ENCODE measurements at places on chromosomes 1 and 21.

- peak; percentile 57 for DNase-seq
Observed at GRCh38 chr1:99685516-99686180, 39.7 kb downstream of the PALMD start.

DNA sequence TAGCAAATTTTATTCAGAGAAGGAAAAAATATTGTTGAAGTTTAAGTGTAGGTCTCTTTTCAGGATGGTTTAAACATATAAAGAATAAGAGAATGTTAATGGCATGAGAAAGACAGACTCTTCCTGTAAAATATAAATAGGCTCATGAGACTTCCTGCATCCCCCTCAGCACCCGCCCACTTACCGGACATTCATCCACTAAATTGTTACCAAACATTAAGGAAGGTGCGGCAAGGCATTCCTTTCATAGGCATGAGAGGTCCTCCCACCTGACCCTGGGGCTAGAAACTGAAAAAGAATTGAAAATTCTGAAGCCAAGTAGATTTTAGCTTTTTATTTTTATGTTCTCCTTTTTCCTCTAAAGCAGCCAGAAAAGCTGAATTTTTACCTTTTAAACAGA lies 10.6 kb upstream of the USP1 start:
- DNase-seq, result no peak

- no peak for DNase-seq
Observed at GRCh38 chr1:36408479-36408878, 10.8 kb upstream of the LSM10 start.

DNA sequence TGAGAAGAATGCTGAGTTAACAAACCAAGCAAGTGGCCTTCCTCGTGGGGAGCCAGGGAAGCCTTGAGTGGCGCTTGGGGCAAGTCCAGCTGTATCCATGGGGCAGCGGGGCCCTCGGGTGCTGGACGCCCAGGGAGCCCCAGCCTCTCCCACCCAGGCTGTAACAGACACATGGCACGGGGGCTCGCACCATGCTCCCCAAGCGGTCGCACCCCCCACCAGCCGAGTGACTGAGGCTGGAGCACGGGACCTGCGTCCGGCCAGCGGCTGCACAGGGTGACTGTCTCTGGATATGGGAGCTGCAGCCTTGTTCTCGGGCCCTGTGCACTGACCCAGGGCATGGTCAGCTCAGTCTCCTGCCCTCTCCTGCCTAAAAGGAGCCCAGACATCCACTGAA lies 53.9 kb upstream of the ACTRT2 start:
- DNase-seq, result peak; percentile 81

- DNase-seq, result no peak
Observed at GRCh38 chr1:12540580-12541273, 77.3 kb downstream of the DHRS3 start.

GRCh38 chr1:234886081-234886984 lies 242.3 kb downstream of the TOMM20 start:
- DNase-seq, result no peak

- peak; percentile 76 for DNase-seq
Observed at GRCh38 chr1:6602669-6603237, at the start of gene KLHL21. Gene KLHL21, minus strand, starts transcription at chr1:6602869. Its CDS starts 52 bp downstream, at chr1:6602817.

DNA sequence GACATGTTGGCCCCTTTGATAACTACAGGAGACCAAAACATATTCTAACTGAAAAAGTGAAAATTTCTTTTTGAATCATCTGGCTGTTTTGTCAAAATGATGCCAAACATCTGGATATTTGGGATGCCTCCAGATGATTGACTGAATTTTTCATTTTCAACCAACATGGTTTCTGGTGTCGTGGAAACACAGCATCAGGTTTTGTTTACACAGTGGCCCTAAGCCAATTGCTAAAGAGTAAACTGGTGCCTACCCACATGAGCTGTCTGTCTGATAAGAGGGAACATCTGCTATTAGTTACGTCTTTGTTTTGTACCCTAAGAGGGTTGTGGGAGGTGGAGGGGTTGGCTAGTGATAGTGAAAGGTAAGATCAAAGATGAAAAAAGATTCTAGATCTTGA lies 204.8 kb downstream of the KCNK2 start:
- DNase-seq, result no peak

- no peak for DNase-seq
Observed at GRCh38 chr1:210631399-210631798, 302.7 kb downstream of the HHAT start.

- no peak for DNase-seq
Observed at GRCh38 chr1:42680055-42680454, 2.2 kb upstream of the YBX1 start.

DNA sequence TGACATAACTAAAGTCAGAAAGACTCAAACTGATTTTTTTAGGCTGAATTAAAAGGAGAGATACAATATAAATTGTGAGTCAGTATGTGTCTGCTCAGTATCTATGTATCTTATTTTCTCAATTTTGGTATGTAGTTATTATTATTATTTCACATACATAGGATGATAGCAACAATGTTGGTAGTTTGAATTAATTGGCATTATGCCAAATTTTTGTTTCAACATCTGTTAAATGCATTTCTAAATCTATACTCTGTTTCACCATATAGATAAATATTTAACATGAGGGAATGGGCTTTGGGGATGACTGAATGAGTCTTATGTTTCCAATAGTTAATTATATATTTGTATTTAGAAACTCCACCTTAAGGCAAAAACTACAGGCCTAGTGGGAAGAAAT lies 12.6 kb upstream of the HMCN1 start:
- no peak for DNase-seq

DNA sequence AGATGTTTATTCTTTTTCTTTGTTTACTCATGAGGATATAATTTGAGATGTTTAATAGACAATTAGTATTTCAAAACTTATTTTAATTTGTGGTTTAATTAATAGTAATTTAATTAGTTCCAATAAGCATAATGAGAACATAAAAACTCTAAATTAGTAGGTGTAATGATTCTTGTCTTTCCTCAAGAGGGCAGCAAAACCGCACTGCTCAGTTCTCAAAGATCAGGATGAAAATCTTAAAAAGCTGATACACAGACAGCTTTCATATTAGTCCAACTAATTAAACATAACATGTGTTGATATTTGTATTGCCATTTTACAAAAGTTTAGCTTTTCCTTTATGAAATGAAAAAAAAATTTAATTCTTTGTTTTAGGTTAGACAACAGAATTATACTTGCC lies 106.7 kb upstream of the C21orf91 start:
- no peak for DNase-seq

Data from posterior cingulate gyrus (tissue), 11 donors.